ENCODE measurements at places on chromosomes 1 and 21.
A peak's percentile ranks its signal among the peaks of the same experiment; 100 is the strongest.

- DNase-seq: no peak
These were observed 100.5 kb upstream of the COA6 start for GRCh38 chr1:234272656-234273312.

GRCh38 chr21:30718239-30718909 is at the start of gene KRTAP21-3:
KRTAP21-3 (minus strand) TSS chr21:30718777; CDS start chr21:30718759, 18 bp downstream.
- DNase-seq: peak; percentile 2

DNA sequence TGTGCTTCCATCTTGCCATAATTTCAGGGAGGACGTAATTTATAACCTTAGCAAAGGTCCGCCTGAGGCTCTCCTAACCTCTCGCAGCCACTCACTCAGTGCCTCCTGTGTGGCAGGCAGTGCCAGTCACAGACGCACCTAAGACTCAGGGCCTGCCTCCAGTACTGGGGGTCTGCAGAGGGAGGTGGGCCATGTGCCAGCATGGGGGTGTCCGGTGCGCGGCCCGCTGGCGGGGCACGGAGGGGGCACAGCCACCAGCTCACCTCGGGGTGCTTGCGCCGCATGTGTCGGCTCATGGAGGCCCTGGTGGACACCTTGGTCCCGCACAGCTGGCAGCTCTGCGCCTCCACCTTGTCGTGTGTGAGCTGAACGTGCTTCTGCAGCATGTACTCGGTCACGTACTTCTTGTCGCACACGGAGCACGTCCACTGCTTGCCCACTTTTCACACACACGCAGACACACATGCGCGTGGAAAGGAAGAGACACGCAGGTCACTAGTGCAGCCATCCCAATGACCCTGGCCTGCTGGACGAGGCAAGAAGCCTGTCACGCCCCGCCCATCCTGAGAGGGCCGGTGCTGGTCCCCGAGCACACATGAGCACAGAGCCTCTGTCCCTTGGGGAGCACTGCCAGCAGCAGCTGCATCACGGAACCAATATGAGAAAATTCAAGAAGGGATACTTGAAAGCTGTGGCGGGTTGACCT is 43.2 kb upstream of the RIPK4 start:
- no peak for DNase-seq

- DNase-seq: no peak
These were observed 7.8 kb upstream of the OR14I1 start for GRCh38 chr1:248710305-248710900.

GRCh38 chr1:64312431-64312830 is 109.0 kb downstream of the UBE2U start:
- no peak for DNase-seq

Data from CD4-positive, alpha-beta T cell (primary cell).